NCI-H774 (cell line): ENCODE measurements at places on chromosomes 2 and 18.

DNA sequence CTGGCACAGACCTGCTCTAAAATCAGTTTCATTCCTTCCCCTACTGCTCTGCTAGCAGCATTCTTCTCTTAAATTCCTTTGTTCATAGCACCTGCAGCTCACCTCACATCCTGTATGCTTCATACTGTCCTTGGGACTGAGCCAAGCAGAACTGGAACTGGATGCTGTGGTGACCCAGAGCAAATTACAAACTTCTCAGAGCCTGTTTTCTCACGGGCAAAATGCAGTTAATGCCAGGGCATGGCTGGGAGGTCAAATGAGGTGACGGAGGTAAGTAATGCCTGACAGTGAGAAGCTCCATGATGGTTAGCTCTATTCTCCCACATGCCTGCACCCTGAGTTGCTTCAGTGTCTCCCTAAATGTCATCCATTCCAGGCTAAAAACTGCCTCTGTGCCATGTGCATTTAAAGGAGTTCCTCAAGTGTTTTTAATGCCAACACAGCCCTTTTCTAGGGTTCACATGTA lies 29.7 kb downstream of the C2orf42 start:
- no peak for DNase-seq

- no peak for DNase-seq
Measured at GRCh38 chr2:25824718-25825117, 53.6 kb downstream of the ASXL2 start.

GRCh38 chr2:233743464-233744259 lies 14.8 kb downstream of the UGT1A3 start:
- no peak for DNase-seq

- no peak for DNase-seq
Measured at GRCh38 chr2:37829202-37829601, 95.9 kb upstream of the RMDN2 start.

DNA sequence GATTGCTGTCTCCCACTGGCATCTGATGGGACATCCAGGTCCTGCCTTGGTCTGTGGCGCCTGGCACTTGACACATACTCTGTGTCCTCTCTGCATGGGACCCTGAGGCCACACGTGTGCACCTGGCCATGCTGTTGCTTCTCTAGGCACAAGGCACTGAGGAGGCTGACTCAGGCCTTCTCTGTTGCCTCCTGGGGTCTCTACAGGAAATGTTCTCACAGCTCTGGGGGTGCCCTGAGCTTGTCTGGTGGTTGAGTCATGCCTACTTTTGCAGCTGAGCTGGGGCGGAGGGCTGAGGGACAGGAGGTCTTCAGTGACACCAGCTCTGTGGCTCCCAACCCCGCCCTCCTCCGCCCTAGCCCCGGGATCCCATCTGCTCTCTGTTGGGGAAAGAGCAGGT lies 207.0 kb upstream of the HS6ST1 start:
- DNase-seq: no peak

DNA sequence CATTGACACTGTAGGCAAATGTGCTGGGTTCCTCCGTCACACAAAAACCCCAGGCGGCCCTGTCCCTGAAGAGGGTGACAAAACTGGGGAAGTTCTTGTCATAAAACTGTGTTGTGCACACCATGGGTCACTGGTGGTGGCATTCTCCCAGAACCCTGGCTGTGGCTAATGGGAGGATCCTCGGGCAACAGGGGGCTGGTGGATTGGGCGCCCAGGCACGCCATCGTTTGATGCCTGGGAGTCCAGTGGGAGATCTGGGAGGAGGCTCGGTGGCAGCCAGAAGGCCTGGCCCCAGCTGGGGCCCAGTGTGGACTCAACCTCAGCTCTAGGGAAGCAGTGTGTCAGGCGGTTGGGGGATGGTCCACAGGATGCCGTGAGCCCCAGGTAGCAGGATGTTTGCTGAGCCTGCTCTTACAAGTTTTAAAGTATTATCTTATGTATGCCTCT lies 140.7 kb downstream of the ACOXL start:
- no peak for DNase-seq

GRCh38 chr2:72778410-72778809 lies 47.4 kb downstream of the EXOC6B start:
- no peak for DNase-seq

DNA sequence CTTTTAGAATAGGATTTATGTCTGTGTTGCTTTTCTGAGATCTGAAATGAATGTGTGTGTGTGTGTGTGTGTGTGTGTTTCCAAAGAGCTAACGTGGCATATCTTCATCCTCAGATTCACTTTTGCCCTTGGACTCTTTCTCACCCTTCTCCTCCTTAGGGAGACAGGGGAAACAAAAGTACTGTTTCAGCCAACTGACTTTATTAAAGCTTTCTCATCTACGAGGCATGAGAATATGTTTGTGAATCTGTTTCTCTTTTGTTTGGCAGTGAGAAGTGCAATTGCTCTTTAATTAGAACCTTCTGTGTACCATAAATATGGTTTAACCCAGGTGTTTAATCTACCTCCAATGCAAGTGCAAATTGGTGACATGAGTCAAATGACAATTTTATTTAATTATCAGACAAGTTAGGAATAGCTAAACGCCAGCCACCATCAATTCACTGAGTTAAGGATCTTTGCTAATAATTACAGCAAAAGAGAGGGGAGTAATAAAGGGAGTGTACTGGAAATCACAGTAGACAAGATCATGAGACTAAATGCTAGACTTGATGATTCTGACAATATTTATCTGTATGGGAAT lies 186.4 kb upstream of the COL3A1 start:
- DNase-seq: no peak

- peak; percentile 66 for DNase-seq
Measured at GRCh38 chr2:169109502-169110409, 40.4 kb downstream of the DHRS9 start.

GRCh38 chr2:170157025-170157684 lies 20.8 kb upstream of the MYO3B start:
- peak; percentile 15 for DNase-seq
